ENCODE measurements at places on chromosomes 2 and 18.

DNA sequence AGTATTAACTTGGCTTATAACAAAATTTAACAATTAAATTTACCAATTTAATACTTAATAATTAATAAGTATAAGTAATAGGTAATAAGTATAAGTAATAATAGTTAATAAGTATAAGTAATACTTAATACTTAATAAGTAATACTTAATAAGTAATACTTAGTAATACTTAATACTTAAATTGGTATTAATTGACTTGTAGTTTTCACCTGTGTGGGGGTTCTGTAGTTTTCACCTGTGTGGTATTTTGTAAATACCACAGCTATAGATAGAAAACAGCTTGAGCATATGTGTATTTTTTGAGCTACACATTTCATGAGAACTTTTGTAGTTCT, 55.4 kb downstream of the MAPRE2 start:
- DNase-seq, result no peak

GRCh38 chr2:191155608-191156071, 4.8 kb upstream of the STAT4 start:
- peak; percentile 67 for DNase-seq

DNA sequence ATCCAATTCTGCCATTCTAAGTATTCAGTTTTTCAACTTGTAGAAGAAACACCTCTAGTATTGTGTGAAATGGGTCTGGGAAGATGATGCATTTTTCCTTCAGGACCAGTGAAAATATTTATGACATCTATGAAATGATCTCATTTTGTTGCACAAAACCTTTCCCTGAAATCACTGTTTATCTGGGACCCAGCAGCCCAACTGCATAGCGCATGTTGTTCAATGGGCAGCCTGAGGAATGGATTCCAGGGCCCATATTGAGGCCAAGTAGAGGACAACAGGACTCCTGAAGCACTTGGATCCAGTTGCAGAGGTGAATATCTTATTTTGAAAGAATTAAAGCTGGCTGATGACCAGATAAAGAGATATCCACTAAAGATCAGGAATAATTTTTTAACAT, 7.3 kb downstream of the RBMS1 start:
- DNase-seq, result peak; percentile 32

DNA sequence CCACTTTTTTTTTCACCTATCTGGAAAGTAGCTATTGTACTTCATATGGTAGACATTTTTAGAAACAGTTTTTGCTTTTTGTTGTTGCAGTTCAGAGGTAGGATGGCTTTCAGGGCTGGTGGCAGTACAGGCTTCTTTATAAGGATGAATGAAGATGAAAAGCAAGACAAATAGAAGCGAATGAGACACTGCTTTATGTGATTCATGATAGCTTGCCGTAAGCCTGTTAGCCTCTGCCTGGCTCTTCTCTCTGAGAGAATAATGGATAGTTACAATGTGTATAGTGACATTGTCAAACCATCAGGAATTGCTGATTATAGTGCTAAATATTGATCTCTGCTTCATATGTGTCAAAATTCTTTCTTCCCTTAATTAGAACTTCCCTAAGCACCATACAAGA, 173.7 kb downstream of the NR4A2 start:
- DNase-seq, result no peak

DNA sequence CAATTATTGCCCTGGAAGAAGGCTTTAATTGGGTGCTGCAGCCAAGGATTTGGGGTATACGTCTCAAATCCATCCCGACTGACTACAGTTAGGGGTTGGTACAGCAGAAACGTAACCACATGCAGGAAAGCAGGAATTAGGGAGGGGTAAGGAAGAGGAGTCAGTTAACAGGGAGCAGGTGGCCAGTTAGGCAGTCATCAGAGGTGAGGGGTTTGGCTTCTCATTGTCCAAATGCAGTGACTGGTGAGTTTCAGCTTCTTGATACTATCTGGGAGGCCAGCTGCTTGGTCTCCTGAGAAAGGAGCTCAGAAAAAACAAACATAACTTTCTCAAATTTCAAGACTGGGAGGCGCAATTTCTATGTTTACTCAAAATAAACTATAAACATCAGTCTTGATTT, 38.8 kb upstream of the UBE2F start:
- no peak for DNase-seq

- peak; percentile 85 for DNase-seq
These were observed 722 bp downstream of the ACSL3 start for GRCh38 chr2:222861411-222862105.

DNA sequence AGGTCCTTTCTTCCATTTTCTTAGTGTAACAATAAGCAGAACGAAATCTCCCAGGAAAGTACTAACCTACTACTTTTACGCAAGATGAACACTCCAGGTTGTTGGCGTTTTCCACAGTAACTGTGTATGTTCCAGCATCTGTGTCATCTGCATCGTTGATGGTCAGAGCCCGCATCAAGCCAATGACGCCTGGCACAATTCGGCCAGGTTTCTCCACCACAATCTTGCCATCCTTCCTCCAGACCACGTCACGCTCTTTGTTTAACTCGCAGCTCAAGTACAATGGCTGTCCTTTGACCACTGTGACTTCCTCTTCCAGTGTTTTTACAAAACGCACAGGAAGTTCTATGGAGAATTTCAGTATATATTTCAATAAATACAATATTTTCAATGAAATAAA, 155.6 kb downstream of the PLEKHA3 start:
- no peak for DNase-seq

GRCh38 chr2:42568401-42569115, at the start of gene MTA3:
MTA3 (plus strand) TSS chr2:42568632; CDS start chr2:42568746, 114 bp downstream.
- peak; percentile 91 for DNase-seq

- no peak for DNase-seq
These were observed 61.6 kb downstream of the TRIB2 start for GRCh38 chr2:12778369-12778768.

GRCh38 chr2:28526527-28527132, 30.8 kb downstream of the PLB1 start:
- no peak for DNase-seq

GRCh38 chr2:239459606-239460005, 58.8 kb upstream of the HDAC4 start:
- no peak for DNase-seq

DNA sequence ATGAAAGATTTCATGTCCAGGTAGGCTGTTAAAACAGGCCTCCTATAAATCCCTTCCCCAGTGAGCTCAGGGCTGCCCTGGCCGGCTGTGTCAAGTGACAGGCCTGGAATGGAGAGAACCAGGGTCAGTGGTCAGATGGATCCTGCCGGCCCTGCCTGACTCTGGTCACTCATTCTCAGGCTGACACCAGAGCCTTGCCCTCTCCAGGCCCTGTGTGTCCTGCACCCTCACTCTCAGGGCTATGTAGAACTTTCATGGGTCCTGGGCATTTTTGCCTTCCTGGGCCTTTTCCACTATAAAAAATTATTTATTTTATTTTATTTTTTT, 82.0 kb upstream of the RGPD5 start:
- DNase-seq, result no peak

GRCh38 chr2:195596840-195597239, 60.2 kb upstream of the SLC39A10 start:
- DNase-seq, result no peak
